ENCODE measurements at places on chromosomes 7 and 10. TPM values are rescaled to one million over a fixed set of nuclear protein-coding genes. Genes with fewer than 3 reads are reported as not detected.

The CFAP46 gene
- total RNA-seq, result 4.6 TPM

The AASS gene
- total RNA-seq, result 62.9 TPM

The SSBP1 gene
- 68.4 TPM for total RNA-seq

The HIPK2 gene
- 60.6 TPM for total RNA-seq

The NME8 gene
- total RNA-seq, result 1.2 TPM

The OPN4 gene
- total RNA-seq, result not detected

The CDK14 gene
- 69.2 TPM for total RNA-seq

The NKX1-2 gene
- total RNA-seq, result not detected

The TAS2R38 gene
- not detected for total RNA-seq

The SEMA3D gene
- total RNA-seq, result 26.0 TPM

The ZPBP gene
- 0.88 TPM for total RNA-seq

The SRRT gene
- 81.9 TPM for total RNA-seq

The SPDYE16 gene
- 0.53 TPM for total RNA-seq

The AGR3 gene
- total RNA-seq, result 1.1 TPM

The WNT16 gene
- total RNA-seq, result 0.58 TPM

The ANKRD61 gene
- not detected for total RNA-seq

The TMEM229A gene
- total RNA-seq, result 0.06 TPM

The PDE6C gene
- not detected for total RNA-seq

The NPM3 gene
- 47.1 TPM for total RNA-seq

The SPDYE5 gene
- not detected for total RNA-seq

The FOXI2 gene
- total RNA-seq, result 0.47 TPM

The LBX1 gene
- total RNA-seq, result 1.5 TPM

The TACR2 gene
- not detected for total RNA-seq

The CFAP69 gene
- 31.7 TPM for total RNA-seq

The METTL2B gene
- 25.9 TPM for total RNA-seq

The MKX gene
- 0.47 TPM for total RNA-seq

The SLC13A1 gene
- 10.6 TPM for total RNA-seq

The ZDHHC6 gene
- 28.1 TPM for total RNA-seq

The CRYGN gene
- total RNA-seq, result 1.2 TPM

The AMPH gene
- 14.9 TPM for total RNA-seq

The AKR1D1 gene
- 0.06 TPM for total RNA-seq

The RPEL1 gene
- total RNA-seq, result not detected

The PIP gene
- not detected for total RNA-seq

The PLAC9 gene
- 20.4 TPM for total RNA-seq

The SMKR1 gene
- total RNA-seq, result 0.53 TPM

The ASB10 gene
- total RNA-seq, result 3.4 TPM

The IL2RA gene
- 1.5 TPM for total RNA-seq

The PTPRN2 gene
- 6.2 TPM for total RNA-seq

The LRRC17 gene
- total RNA-seq, result 41.7 TPM

The RNLS gene
- 19.2 TPM for total RNA-seq

The LLCFC1 gene
- total RNA-seq, result not detected

All from metanephros (tissue), 2 donors.